ENCODE measurements at places on chromosomes 5 and 9.

- DNase-seq, result no peak
Observed at GRCh38 chr9:89514337-89514736, 16.4 kb upstream of the SEMA4D start.

- DNase-seq, result no peak
Observed at GRCh38 chr9:18215626-18216025, 258.3 kb upstream of the ADAMTSL1 start.

DNA sequence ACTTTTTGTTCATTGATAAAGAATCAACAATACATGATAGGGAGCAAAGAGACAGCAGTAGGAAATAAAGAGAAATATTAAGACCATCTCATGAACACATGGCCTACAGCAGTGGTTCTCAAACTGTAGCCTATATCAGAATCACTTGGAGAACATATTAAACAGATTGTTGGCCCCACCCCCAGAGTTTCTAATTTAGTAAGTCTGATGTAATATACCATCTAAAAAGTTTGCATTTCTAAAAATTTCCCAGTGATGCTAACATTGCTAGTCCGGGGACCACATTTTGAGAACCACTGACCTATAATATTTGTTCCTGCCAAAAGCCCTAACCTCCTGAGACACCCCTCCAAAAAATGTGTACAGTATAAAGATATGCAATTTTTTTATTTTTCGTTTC, 306.2 kb upstream of the NREP start:
- peak; percentile 27 for DNase-seq

GRCh38 chr5:158545949-158546530, 553.7 kb downstream of the EBF1 start:
- no peak for DNase-seq

- peak; percentile 20 for DNase-seq
Observed at GRCh38 chr9:12906646-12907045, 131.8 kb downstream of the LURAP1L start.

DNA sequence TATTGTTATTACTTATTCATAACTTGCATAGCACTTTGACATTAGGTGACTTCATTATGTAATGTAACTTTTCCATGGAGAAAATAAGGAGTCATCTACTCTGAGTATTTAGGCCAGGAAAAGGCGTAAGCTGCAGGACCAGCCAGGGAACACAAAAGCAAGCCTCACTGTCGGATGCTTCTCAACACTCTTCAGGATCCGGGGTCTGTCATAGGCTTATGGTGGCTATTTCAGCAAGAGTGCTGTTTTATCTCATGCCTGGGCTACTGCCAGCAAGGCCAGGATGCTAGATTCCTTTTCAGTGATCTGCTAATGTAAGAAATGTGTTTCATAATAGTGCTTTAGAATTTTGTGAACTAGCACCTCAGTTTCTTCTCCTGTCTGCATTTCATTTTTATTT, 162.4 kb downstream of the CHSY3 start:
- DNase-seq, result peak; percentile 68

- peak; percentile 90 for DNase-seq
Observed at GRCh38 chr5:128579093-128579492, 41.0 kb upstream of the FBN2 start.

GRCh38 chr9:85890962-85891361, 50.0 kb upstream of the NAA35 start:
- DNase-seq, result no peak

GRCh38 chr9:89351584-89352300, 33.4 kb downstream of the SECISBP2 start:
- no peak for DNase-seq

DNA sequence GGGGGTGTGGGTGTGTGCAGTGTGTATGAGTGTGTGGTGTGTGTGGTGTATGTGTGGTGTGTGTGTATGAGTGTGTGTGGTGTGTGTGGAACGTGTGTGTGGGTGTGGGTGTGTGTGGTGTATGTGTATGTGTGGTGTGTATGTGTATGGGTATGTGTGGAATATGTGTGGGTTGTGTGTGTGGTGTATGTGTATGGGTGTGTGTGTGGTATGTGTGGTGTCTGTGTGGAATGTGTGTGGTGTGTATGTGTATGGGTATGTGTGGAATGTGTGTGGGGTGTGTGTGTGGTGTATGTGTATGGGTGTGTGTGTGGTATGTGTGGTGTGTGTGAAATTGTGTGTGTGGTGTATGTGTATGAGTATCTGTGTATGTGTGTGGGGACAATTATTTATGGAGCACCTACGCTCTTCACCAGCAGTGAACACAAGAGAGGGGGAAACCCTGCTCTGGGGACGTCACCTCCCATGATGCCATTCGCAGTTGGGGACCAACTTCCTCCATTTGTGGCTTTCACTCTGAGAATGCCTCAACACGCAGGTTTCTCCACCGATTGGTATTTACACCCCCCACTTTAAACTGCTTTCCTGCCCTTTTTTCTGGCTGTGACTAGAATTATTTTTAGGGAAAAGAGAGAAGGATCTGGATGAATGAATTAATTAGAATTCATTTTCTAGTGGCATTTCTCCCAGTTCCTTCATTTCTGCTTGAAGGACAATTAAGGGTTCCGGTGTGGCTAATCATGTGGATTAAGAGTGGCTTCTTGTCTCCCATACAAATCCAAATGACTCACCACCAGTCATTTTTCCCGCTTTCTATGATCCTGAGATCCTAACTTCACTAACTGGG, 238.1 kb downstream of the ROR2 start:
- DNase-seq, result peak; percentile 73

GRCh38 chr9:96660692-96661248, 5.7 kb upstream of the PRXL2C start:
- DNase-seq, result no peak

DNA sequence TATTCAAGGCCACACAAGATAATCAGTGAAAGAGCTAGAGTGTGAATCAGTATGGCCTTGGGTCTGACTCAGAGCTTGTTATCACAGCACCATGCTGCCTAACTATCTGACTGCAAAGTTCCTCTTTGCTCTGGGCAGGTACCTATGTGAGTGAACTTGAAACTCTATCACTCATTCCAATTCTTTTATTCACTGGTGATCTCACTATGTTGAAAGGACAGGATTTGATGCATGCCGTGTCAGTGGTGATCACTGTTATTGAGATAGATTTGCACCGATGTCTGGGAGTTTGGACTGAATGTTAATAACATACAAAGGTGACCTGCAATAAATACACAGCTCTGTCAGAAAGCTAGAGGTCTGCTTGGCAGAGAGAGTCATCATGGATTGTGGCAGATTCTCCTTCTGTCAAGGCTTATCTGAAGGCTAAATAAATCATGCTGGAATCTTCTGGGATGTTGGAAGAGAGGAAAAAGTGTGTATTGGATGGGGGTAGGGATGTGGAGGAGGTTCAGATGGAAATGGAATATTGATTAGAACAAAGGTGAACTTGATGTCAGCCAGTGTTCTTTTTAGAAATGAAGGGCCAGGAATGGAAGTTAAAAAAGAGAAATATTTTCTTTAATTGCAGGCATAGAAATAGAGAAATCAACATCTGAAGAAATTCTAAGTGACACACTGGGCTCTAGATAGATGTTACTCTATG, 91.8 kb upstream of the TNC start:
- peak; percentile 73 for DNase-seq

DNA sequence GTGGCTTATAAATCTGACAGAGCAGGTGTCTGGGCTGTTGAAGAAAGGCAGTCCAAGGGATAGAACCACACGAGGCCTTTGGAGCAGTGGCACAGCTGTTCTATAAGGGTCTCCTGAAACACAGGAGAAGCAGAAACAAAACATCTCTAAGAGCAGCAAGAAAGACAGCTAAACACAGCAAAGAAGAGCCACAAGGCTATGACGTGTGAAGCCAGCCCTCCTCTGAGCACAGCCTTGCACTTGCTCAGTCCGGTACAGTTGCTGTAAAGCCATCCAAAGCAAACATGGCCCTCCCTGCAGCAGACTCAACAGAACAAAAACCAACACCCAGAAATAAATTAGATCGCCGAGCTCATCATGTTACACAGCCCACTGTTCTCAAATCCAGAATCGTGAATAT, 2.6 kb upstream of the GZMK start:
- no peak for DNase-seq

DNA sequence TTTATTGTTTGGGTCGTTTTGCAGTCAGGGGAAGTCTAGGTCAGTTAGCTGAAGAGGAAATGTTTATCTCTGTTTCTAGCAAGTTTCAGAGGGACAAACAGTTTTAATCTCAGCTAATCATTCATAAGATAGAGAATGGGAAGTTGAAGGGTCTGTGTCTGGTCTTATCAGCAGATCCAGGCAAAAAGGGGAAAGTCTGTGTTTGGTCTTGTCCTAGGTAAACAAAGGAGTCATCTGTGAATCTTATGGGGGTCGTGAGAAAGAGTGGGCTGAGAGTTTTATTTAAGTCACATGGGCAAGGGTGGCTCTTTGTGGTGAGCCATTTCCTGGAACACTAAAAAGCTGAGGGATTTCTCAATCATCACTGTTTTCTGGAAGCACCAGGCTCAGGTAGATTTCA, 5.6 kb upstream of the SNCAIP start:
- no peak for DNase-seq

DNA sequence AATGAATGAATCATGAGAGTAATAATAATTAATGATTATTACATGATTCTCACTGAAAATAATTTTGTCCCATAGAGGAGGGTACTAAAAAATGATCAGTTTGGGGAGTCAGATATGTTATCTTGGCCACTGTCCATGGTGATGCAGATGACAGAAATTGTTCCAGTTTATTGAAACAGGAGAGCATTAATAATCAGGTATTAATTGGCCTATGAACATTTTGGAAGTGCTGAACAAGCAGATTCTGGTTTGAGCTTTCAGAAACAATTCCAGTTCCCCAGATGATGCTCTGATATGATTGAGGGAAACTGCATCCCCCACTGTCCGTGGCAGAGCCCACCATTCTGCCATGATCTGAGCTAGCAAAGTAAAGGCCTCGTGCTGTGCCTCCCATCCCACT, 345.2 kb downstream of the ZSWIM6 start:
- DNase-seq, result no peak

GRCh38 chr9:136616948-136617695, 45.6 kb upstream of the EGFL7 start:
- no peak for DNase-seq

DNA sequence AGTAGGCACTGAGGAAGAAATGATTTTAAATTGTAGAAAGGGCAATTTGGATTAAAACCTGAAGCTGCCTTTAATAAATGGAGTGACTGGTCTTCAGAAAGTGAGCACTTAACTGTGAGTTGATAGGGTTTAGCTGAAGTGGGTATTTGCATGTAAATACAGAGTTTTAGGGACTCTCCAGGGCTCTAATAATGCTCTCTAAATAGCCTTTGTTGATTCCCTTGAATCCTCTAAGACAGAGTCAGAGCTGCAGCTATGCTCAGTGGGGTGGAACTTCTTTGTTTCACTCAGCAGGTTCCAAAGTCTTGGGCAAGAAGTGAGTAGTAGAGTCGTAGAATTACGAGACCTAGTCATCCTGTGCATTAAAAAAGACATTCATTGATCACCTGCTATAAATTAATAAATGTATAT, 21.4 kb downstream of the GLRA1 start:
- no peak for DNase-seq

- DNase-seq, result no peak
Observed at GRCh38 chr5:146344155-146345118, 5.8 kb downstream of the POU4F3 start.

DNA sequence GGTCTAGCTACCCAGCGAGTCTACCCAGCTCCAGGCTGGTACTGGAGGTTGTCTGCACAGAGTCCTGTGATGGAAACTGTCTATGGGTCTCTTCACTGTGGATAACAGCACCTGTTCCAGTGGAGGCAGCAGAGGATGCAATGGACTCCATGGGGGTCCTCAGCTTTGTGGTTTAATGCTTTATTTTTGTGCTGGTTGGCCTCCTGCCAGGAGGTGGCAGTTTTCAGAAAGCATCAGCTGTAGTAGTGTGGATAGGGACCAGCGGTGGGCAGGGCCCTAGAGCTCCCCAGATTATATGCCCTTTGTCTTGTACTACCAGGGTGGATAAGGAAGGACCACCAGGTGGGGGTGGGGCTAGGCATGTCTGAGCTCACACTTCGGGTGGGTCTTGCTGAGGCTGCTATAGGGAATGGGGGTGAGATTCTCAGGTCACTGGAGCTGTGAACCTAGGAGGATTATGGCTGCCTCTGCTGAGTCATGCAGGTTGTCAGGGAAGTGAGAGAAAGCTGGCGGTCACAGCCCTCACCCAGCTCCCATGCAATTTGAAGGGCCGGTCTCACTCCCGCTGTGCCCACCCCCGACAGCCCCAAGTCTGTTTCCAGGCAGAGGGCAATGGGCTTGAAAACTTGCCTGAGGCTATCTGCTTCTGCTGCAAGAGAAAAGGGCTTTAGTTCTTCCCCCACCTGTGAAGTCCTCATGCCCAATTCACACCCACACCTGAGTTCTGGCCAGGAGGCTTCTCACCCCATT, 397.1 kb downstream of the TLE1 start:
- no peak for DNase-seq

DNA sequence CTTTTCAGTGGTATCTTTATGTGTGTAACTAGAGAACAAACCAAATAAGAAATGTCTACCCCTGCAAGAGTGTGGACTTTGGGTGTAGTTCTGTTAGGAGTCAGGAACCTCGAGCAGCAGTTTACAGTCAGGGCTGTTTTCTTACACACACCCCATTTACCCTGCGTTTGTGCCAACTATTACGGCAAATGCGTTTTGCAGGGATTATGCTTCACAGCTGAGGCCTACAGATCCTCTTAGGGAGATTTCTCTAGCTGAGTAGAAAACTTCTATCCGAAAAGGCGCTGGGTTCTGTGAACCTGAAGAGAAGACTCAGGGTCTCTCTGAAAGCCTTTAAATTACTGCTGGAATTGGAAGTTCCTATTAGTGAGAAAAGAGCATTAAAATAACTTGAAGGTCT, 51.4 kb downstream of the ACER2 start:
- DNase-seq, result no peak

GRCh38 chr5:38540314-38540713, 16.1 kb downstream of the LIFR start:
- no peak for DNase-seq

DNA sequence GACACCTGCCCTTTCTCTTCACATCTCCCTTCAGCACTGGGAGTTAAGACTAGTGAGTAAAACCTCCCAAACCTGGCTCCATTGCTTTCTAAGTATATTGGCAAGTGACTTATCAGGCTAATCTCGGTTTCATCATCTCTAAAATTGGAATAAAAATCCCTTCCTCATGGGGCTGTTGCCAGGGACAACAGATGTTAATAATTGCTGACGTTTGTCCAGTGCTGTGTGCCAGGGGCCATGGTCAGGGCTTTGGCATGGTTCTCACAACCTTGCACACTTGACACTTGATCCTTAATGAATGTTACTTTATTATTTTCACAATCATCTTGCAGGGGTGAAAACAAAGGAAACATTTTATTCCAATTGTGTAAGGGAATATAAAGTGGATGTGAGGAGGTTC, 1262.0 kb upstream of the WWC1 start:
- DNase-seq, result no peak

DNA sequence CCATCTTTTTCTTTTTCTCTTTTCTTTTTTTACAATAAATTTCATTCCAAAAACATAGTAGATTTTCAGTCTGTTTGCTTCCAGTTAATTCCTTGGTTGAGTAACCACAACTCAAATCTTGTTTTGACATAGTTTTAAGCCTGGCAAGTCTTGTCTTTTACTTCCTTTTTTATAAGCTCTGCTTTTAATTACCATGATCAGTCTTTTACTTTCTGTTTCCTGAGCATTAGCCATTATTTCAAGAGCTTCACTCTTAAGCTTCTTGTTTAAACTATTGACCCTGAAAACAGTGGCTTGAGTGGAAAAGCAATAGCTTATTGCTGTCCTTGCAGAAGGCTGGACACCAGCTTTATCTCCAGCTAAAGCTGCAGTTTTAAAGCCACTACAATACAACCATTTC, 1363.3 kb downstream of the MAT2B start:
- DNase-seq, result no peak
